Lung (tissue), 17 donors: ENCODE measurements at places on chromosomes 16 and 17. TPM values are rescaled to one million over a fixed set of nuclear protein-coding genes. Genes with fewer than 3 reads are reported as not detected.

Gene KRTAP4-1
- total RNA-seq, result not detected

Gene CEMP1
- 0.65 TPM for total RNA-seq

Gene C16orf96
- total RNA-seq, result 0.37 TPM

GRCh38 chr16:65181071-65181561 is 59.3 kb upstream of the CDH11 start:
- DNase-seq, result peak; percentile 92

GRCh38 chr17:38879878-38880665 is 10.2 kb downstream of the LASP1 start:
- peak; percentile 87 for DNase-seq
